ENCODE measurements at places on chromosomes 5 and 9. TPM values are rescaled to one million over a fixed set of nuclear protein-coding genes. Genes with fewer than 3 reads are reported as not detected.
A peak's percentile ranks its signal among the peaks of the same experiment; 100 is the strongest.

DNA sequence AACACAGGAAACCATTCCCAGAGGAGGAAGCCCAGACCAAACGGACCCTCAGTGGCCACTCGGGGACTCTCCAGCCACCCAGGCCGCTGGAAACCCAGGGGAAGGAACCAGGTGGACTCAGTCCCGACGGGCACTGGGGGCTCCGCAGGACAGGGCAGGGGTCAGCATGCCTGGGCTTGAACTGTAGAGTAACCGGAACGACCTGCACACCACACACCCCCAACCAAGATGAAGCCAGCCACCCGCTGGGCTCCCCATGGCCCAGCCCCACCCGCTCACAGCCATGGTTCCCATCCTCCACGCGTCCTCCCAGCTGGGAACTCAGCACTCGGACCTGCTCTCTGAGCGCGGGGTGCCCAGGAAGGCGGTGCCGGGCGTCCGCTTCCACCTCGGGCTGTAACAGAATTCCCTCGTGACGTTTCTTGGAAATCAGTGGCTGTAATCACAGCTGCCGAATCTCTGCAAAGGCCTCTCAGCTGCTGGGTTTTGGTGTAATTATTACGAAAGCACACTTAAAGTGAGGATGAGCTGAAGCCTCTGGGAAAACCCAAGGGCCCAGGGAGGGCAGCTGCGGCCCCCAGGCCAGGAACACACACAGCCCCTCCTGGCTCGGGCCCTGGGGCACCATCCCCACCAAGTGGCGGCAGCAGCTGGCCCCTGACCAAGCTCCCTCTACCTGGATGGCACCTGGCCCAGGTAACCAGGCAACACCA lies 13.8 kb downstream of the NACC2 start:
- no peaks in the 10 kb centered on the region for H3K36me3 ChIP-seq
- no peak for DNase-seq
- no peak overlapping the region for H3K4me3 ChIP-seq

- no peak for DNase-seq
- H3K27me3 ChIP-seq: peaks cover 21% of the 10 kb centered on the region
- no peak overlapping the region for H3K4me3 ChIP-seq
- no peaks in the 10 kb centered on the region for H3K36me3 ChIP-seq
These were observed 6.1 kb upstream of the TMEM252 start for GRCh38 chr9:68546596-68547390.

- no peak overlapping the region for H3K4me3 ChIP-seq
- no peaks in the 10 kb centered on the region for H3K36me3 ChIP-seq
- DNase-seq: no peak
- no peak overlapping the region for H3K27ac ChIP-seq
These were observed 78.4 kb upstream of the ADRA1B start for GRCh38 chr5:159837860-159838259.

DNA sequence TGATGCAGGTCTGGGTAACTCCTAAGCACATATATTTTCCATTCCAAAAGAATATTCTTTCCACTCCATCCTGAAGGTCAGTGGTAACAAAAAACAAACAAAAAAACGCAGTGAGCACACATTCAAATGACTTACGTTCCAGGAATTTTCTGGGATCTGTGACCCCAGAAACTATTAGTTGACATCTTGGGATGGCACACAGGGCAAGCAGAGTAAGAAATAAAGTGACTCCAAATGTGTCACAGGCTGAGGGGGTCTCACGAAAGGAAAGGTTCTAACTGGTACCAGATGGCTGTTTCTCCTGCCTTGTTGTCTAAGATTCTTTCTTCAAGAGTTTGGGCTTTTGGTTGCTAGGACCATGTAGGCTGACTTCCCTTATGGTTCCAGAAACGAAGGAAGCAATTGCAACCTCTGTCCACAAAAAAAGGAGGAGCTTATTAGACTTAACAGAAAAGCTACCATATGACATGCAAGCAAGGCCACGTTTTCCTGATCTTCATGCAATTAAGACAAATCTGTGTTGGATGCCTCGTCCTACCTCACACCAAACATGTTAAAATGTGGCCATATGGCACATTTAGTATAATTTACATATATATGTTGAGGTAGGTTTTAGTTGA lies 32.7 kb downstream of the PTGS1 start:
- H3K36me3 ChIP-seq: peaks cover 3% of the 10 kb centered on the region
- no peak overlapping the region for H3K27ac ChIP-seq
- H3K4me1 ChIP-seq: no peaks in the 10 kb centered on the region
- no peak overlapping the region for H3K4me3 ChIP-seq
- peaks cover 20% of the 10 kb centered on the region for H3K27me3 ChIP-seq

DNA sequence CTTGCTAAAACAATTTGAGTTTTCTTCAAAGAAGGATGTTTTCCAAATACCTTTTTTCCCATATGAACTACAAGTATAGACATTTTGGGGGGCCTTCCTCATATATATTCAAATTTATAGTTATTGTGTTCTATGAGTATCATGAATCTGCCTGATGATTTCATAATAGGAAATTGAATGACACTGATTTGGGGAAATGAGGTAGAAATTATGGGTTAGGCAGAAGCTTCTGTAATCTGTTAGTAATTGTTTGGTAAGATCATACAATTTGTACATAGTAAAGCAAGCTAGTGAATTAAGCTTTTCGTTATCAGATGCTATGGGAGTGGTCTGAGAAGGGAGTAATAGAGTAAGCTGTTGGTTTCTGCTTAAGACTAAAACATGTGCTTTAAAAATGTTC lies 98.0 kb downstream of the TRIO start:
- H3K4me1 ChIP-seq: peaks cover 77% of the 10 kb centered on the region
- no peak overlapping the region for H3K4me3 ChIP-seq
- no peaks in the 10 kb centered on the region for H3K36me3 ChIP-seq
- H3K27me3 ChIP-seq: no peaks in the 10 kb centered on the region

The CDC20B gene
- total RNA-seq: not detected

DNA sequence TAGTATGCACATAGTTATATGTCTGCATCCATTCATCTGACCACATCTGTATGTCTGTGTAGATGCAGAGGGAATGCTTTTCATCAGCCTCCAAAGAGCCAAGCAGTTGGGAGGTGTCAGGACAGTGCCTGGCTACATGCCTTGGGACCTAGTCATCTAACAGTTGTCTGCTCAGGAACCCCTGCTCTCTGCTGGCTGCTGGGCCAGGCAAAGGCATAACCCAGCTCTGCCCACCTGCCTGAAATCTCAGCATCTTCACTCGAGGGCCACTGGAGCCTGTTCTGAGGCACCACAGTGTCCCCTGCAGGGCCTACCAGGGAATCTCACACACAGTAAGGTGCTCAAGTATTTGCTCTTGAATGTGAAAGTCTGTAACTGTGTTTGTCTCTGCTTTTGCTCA lies 3.7 kb downstream of the C9orf50 start:
- no peak overlapping the region for H3K4me3 ChIP-seq
- DNase-seq: peak; percentile 59
- H3K27me3 ChIP-seq: peaks cover 44% of the 10 kb centered on the region
- H3K27ac ChIP-seq: no peak overlapping the region
- no peaks in the 10 kb centered on the region for H3K36me3 ChIP-seq

- DNase-seq: no peak
- H3K27me3 ChIP-seq: no peaks in the 10 kb centered on the region
- H3K4me1 ChIP-seq: no peaks in the 10 kb centered on the region
These were observed 49.5 kb downstream of the RXRA start for GRCh38 chr9:134375430-134376385.
